NCI-H1105 (cell line): ENCODE measurements at places on chromosomes 7 and 10.

DNA sequence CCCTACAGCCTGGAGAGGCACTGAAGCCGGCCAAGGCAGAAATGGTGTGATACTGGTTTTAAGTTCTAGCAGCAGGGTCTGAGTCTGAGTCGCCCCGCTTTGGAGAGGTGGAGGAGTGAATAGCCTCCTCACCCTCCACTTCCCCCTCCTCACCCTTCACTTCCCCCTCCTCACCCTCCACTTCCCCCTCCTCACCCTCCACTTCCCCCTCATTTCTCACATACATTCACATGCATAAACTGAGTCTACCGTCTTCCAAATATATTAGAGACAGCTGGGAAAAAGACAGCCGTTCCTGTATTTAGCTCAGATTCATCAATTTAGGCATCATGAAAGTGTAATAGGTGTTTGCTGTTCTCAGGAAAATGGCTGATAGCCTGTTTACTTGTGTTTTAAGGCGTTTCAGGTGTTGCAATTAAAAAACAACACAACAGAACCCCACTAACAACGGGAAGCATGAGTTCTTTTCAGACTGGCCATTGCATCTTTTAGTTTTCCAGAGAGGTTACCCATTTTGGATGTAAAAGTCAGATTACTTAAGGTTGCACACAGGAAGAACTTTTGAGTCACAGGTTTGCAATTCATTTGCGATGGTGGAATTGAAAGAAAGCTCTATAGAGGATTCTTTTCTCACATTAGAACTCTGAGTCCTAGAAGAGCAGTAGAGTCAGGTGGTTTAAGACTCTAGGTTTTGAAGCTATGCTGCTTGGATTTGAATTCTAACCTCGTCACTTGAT, 861 bp downstream of the NRBF2 start:
- no peak for DNase-seq

DNA sequence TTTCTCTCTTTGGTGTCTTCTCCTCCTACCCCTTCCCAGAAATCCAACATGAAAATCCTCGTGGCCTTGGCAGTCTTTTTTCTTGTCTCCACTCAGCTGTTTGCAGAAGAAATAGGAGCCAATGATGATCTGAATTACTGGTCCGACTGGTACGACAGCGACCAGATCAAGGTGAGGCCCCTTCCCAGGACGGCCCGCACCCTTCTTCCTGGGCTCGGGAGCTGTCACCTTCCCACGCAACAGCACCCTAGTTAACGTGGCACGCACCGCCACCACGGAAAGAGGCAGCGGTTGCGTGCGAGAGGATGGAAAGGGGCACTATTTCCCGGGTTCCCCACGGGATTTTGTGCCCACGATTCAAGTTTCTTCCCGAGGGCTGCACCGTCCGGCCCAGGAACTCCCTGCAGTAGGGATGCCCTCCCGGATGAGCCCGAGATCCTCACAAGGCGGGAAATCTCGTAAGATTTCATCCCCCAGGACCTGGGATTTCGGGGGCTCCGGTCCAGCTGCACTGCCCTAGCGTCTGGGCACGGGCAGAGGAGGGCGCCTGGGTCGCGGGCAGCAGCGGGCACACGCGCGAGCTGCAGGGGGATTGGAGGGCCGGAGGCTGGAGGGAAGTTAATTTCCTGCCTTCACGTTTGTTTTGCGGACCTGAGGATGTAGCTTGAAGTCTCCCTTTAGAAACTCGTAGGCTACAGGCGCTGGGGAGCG, 834 bp downstream of the TAC1 start:
- no peak for DNase-seq

DNA sequence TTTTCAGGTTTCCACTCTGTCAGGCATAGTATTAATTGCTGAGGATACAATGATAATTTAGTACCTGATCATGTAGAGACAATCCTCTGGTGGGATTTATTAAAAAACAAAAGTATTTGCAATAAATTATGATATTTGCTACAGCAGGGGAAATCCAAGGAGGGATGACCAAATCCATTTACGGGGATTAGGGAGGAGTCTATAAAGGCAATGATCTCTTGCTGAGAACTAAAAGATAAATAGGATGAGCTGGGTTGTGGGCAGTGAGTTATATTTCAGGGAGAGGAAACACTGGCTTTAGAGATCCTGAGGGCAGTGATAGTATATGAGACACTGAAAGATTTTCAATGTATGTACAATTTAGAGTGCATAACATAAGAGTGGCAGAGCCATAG, 305.5 kb downstream of the GPR37 start:
- DNase-seq, result no peak

DNA sequence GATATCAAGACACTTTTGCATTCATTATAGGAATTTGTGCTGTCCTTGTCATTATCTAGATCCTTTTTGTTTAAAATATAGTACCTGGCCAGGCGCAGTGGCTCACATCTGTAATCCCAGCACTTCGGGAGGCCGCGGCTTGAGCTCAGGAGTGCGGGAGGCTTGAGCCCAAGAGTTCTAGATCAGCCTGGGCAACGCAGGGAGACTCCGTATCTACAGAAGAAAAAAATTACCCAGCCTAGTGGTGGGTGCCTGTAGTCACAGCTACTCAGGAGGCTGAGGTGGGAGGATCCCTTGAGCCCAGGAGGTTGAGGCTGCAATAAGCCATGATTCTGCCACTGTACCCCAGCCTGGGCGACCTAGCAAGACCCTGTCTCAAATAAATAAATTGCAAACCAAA, 621 bp upstream of the MORN4 start:
- no peak for DNase-seq

GRCh38 chr10:118692872-118693271, 61.9 kb downstream of the CACUL1 start:
- DNase-seq, result no peak

- no peak for DNase-seq
Observed at GRCh38 chr7:80968606-80969005, 49.8 kb upstream of the SEMA3C start.

DNA sequence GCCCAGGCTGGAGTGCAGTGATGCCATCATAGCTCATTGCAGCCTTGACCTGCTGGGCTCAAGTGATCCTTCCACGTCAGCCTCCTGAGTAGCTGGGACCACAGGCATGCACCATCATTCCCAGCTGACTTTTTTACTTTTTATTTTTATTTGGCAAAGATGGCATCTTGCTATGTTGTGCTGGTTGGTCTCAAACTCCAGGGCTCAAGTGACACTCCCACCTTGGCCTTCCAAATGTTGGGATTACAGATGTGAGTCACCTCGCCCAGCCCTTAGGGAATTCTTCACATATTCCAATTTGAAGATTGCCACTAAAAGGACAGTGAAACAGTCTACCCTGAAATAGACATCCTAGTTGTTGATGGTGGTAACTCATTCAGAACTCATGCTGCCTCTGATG, 27.7 kb downstream of the SUGCT start:
- no peak for DNase-seq

- DNase-seq, result no peak
Observed at GRCh38 chr7:108911016-108911415, 341.3 kb downstream of the DNAJB9 start.

GRCh38 chr7:90276033-90276728, 31.2 kb downstream of the CFAP69 start:
- DNase-seq, result no peak

- DNase-seq, result no peak
Observed at GRCh38 chr10:124559372-124560132, 97.9 kb downstream of the LHPP start.

- DNase-seq, result no peak
Observed at GRCh38 chr10:118511711-118512110, 83.7 kb downstream of the PRLHR start.

DNA sequence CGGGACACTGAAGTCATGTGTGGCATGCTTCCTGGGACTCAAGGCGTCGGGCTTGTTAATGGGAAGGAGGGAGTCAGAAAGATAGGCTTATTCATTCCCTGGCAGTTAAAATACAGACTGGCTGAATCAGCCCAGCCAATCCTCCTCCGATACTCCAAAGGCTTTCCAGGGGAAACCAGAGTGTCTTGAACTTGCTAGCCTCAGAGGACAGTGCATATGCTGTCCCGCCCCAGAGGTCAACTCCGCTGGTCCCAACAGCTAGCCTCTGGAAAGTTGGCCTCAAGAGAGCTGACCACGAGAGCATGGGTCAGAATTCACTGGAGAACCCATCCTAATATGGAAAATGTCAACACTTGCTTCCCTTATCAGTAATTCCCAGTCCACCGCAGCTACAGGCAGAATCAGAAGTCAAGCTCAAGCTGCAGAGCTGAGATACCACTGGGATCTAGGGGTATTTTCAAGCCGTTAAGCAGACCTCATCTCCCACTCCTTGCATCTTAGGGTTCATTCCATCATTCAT, 43.0 kb downstream of the ELMO1 start:
- no peak for DNase-seq

- peak; percentile 29 for DNase-seq
Observed at GRCh38 chr10:48332166-48332870, 25.8 kb downstream of the MAPK8 start.

DNA sequence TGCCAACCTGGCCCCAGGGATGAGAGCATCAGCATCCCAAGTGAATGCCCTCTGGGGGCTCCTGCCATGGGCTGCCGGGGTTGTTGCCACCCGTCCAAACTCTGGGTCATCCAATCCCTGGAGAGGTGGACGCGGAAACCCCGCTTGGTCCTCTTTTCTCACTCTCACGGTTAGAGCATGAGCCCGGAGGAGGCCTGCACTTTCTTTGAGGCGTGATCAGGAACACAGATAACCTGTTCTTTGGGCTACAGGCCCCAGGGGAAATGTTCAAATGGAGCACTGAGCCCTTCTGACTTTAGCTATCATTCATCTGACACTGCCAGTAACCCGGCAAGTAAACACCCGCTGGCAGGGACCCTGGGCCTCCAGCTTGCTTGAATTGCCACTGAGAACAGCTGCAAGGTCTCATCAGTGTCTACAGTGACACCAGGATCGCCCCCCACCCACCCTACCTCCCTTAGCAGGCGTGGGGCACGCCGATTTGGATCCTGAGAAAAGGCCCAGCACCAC, 29.4 kb upstream of the SLF2 start:
- DNase-seq, result no peak

- no peak for DNase-seq
Observed at GRCh38 chr7:65962033-65962432, 20.0 kb downstream of the GUSB start.

- no peak for DNase-seq
Observed at GRCh38 chr10:103892181-103892580, 25.8 kb downstream of the STN1 start.

DNA sequence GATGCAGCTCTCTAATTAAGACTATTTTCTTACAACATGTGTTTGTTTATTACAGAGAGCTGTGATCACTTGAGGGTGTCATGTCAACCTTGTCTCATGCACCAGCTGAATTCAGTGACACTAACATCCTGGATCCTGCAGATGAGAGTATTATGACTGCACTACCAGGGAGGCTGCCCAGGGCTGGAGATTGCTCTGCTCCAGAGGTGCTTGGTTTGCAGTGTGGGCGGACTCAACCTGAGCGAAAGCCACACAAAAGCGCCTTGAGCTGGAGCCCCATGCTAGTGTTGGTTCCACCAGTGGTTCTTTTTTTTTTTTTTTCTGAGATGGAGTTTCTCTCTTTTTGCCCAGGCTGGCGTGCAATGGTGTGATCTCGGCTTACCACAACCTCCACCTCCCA, 33.8 kb upstream of the ATXN7L1 start:
- DNase-seq, result no peak

DNA sequence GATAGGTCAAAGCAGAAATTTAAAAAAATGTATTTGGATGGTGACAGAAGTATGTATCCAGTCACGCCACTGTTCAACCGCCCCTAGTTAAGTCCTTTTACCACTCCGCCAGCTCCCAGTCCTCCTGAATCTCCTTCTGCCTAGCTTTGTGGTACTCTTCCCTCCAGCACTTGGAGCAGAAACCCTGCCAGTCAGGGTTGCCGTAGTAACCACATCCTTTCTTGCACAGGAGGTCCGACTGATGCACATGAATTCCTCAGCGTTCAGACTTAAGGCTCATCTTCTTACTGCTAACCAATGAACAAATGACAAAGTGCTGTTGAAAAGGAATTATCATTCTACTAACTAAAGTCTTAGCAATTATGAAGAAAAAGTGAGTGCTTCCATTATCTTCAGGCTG, 175.3 kb upstream of the KCTD7 start:
- DNase-seq, result no peak

DNA sequence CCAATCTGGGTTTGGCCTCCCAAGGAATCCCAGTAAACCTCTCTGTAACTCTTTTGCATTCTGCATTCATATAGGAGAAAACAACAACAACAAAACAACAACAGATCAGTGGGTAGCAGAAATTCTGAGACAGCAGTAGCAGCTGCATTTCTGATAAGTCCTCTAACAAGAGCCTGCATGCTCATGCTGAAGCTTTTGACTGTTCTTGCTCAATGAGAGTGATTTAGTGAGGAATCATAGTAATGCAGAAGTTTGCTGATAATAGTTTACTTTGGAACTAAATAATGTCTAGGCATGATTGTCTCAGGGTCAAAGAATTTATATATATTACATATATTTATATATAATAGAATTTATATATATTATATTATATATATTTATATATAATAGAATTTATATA, 35.2 kb downstream of the BMPER start:
- DNase-seq, result no peak

GRCh38 chr10:129605266-129605985, 138.4 kb downstream of the MGMT start:
- no peak for DNase-seq

- DNase-seq, result no peak
Observed at GRCh38 chr10:114401195-114401791, 3.0 kb downstream of the AFAP1L2 start.

DNA sequence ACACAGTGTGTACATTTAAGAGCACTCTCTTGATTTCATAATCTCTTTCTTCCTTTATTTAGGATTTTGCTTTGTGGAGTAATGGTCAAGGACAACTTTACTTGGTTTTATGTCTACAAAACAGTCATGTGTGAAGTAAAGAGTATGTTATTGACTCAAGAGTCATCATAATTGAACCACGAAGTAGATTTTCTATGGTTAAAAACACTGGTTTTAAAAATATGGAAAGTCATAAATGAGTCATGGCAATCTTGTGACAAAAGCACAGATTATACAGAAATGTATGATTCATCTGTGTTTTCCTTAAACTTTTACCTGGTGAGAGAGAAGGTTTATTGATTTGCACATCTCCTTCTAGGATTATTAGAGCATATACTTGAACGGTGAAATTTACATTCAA, 969.7 kb downstream of the GATA3 start:
- no peak for DNase-seq

- DNase-seq, result no peak
Observed at GRCh38 chr10:119805702-119806230, 66.9 kb downstream of the MCMBP start.

- no peak for DNase-seq
Observed at GRCh38 chr10:105844676-105845570, 1203.8 kb downstream of the SORCS3 start.

DNA sequence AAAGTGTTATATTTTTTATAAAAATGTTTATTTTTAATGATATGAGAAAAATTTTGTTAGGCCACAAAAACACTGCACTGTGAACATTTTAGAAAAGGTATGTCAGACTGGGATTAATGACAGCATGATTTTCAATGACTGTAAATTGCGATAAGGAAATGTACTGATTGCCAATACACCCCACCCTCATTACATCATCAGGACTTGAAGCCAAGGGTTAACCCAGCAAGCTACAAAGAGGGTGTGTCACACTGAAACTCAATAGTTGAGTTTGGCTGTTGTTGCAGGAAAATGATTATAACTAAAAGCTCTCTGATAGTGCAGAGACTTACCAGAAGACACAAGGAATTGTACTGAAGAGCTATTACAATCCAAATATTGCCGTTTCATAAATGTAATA, 64.8 kb upstream of the CAPZA2 start:
- DNase-seq, result no peak
